ENCODE measurements at places on chromosomes 2 and 18.

DNA sequence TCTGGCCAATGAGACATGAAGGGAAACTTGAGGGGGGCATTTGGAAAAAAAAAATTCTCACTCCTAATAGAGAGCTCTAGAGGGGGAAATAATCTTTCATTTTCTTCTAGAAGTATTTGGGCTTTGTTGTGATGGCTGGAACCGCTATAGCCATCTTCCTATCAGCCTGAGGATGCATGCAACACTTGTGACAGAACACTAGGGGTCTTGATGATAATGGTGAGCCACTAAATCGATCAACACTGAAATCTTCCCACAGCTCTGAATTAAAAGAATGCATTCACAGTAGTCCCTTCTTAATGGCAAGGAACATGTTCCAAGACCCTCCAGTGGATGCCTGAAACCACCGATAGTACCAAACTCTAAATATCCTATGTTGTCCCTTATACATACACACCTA, 325.3 kb downstream of the LNPK start:
- peaks cover 5% of the 10 kb centered on the region for H3K4me1 ChIP-seq
- DNase-seq = no peak
- peaks cover 17% of the 10 kb centered on the region for H3K36me3 ChIP-seq
- no peak overlapping the region for H3K4me3 ChIP-seq

DNA sequence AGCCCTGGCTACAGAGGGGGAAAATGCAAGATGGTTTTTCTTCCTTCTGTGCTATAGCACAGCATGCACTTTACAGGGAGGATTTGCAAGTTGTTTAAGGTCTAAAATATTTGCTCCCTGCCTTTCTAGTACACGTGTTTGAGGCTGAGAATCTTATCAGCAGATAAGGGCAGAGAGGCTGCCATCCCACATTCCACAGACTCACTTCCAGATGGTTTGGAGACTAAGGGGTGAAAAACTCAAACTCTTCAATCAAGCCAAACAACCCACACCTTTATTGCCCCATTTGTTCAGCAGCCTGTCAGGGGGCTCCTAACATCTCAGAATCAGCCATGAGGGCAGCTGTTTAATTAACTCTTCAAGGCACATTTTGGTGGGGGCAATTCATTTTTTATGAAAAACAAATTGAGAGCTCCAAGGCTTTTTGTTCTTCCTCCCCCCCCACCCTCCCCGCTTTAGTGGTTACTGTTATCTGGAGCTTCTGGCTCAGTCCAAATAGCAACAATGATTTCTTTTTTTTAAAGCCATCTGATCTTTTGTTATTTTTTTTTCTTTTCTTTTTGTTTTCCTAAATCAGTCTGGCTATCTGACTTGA, 242.6 kb upstream of the NT5C1B start:
- H3K4me1 ChIP-seq = peaks cover 85% of the 10 kb centered on the region
- H3K4me3 ChIP-seq = no peak overlapping the region
- H3K27ac ChIP-seq = peak overlapping the region; percentile 64
- H3K36me3 ChIP-seq = no peaks in the 10 kb centered on the region
- H3K27me3 ChIP-seq = peaks cover 6% of the 10 kb centered on the region
- no peak for DNase-seq

DNA sequence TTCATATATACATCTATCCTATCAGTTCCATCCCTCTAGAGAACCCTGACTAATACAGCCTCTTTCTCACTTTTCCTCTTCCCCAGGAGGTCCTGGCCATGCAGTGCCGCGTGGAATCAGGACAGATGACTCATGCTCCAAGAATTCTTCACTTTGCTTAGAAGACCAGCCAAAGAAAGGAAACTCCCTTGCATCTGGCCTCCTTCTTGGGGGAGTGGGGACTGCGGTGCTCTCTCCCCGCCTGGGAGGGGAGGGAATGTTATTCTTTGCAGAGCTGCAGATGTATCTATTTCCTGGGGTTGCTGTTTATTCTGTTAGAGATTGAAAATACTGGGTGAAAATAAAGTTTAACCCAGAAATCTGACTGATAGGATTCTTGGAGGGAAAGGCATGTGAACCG, 111.5 kb upstream of the SH3BP4 start:
- H3K4me1 ChIP-seq = peaks cover 82% of the 10 kb centered on the region
- H3K27me3 ChIP-seq = peaks cover 3% of the 10 kb centered on the region
- H3K36me3 ChIP-seq = no peaks in the 10 kb centered on the region

GRCh38 chr2:227592694-227593387, 5.9 kb upstream of the SCYGR2 start:
- no peaks in the 10 kb centered on the region for H3K36me3 ChIP-seq
- no peak overlapping the region for H3K27ac ChIP-seq
- DNase-seq = no peak
- no peak overlapping the region for H3K4me3 ChIP-seq
- H3K27me3 ChIP-seq = peaks cover 3% of the 10 kb centered on the region

DNA sequence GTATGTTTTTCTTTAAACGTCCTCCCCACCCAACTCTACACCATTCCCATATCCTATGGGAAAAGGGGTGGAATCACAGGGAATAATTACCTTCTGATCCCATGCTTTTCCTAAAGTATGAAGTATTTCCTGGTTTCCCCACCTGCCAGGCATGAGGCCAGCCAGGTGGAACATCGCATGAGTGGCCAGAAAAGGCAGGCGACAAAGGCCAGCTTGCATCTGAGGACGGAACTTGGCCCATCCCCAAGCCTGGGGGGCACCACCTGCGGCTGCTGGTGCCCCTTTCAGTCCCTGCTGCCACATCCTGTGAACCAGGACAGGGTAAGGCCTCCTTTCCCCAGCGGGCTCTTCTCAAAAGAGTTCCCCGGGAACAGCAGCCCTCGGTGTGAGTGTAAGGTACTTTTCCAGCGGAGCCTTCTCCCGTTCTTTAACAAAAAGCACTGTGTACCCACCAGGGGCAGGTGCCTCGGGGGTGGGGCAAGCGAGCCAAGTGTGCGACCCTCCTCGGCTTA, 1.2 kb upstream of the ERFE start:
- peaks cover 44% of the 10 kb centered on the region for H3K4me1 ChIP-seq
- no peaks in the 10 kb centered on the region for H3K36me3 ChIP-seq
- DNase-seq = no peak
- H3K27ac ChIP-seq = no peak overlapping the region

DNA sequence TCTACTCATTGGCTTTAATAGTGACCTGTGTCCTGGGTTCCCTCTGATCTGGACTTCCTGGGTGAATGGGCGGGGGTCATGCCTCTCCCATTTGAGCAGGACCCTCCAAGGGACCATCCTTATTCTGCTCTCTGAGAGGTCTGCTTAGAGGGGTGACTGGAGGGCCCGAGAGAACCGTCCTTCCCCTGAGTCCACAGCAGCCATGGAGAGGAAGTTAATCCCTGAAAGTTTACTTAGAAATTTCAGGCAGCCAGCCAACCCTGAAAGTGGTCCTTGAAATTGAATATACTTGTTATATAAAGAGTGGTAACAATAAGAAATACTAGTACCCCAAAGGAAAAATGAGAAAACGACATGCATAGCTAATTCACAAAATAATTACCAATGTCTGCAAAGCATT, 226.1 kb downstream of the DYSF start:
- H3K27me3 ChIP-seq = peaks cover 5% of the 10 kb centered on the region
- no peak overlapping the region for H3K27ac ChIP-seq
- DNase-seq = no peak
- H3K36me3 ChIP-seq = no peaks in the 10 kb centered on the region

DNA sequence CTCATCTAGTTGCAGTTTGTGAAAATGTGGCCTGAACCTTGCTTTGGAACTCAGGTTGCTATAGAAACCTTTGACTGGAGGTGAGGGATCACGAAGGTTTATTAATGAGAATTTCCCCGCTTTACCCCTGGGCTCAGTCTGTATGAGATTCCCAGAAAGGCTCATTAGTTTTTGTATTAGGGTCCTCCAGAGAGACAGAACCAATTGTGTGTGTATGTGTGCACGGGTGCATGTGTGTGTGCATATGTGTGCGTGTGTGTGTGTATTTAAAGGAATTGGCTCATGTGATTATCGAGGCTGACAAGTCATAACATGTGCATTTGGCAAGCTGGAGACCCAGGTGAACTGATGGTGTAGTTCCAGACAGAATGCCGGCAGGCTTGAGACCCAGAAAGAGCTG, 113.8 kb upstream of the DLX2 start:
- H3K27ac ChIP-seq = no peak overlapping the region
- no peak for DNase-seq
- no peak overlapping the region for H3K4me3 ChIP-seq
- H3K36me3 ChIP-seq = no peaks in the 10 kb centered on the region

GRCh38 chr2:20966061-20966595, 77.7 kb downstream of the APOB start:
- DNase-seq = no peak
- H3K4me1 ChIP-seq = peaks cover 5% of the 10 kb centered on the region
- H3K4me3 ChIP-seq = no peak overlapping the region
- H3K27me3 ChIP-seq = peaks cover 23% of the 10 kb centered on the region
- no peaks in the 10 kb centered on the region for H3K36me3 ChIP-seq

GRCh38 chr18:33541316-33541715, 36.7 kb upstream of the ASXL3 start:
- H3K27ac ChIP-seq = no peak overlapping the region
- no peak for DNase-seq
- H3K36me3 ChIP-seq = no peaks in the 10 kb centered on the region
- no peaks in the 10 kb centered on the region for H3K4me1 ChIP-seq

GRCh38 chr2:72330652-72331051, 183.0 kb upstream of the CYP26B1 start:
- H3K4me3 ChIP-seq = no peak overlapping the region
- DNase-seq = no peak
- no peaks in the 10 kb centered on the region for H3K27me3 ChIP-seq
- H3K4me1 ChIP-seq = no peaks in the 10 kb centered on the region

- no peak for DNase-seq
- H3K4me1 ChIP-seq = peaks cover 44% of the 10 kb centered on the region
- no peak overlapping the region for H3K4me3 ChIP-seq
These were observed 107.8 kb upstream of the ST3GAL5 start for GRCh38 chr2:85996591-85996990.

GRCh38 chr2:120716641-120717585, 18.8 kb upstream of the GLI2 start:
- H3K27me3 ChIP-seq = peaks cover 49% of the 10 kb centered on the region
- no peak overlapping the region for H3K27ac ChIP-seq
- H3K36me3 ChIP-seq = no peaks in the 10 kb centered on the region
- peaks cover 10% of the 10 kb centered on the region for H3K4me1 ChIP-seq
- H3K4me3 ChIP-seq = no peak overlapping the region
- DNase-seq = no peak
